WTC11 (cell line): ENCODE measurements at places on chromosomes 2 and 18.

DNA sequence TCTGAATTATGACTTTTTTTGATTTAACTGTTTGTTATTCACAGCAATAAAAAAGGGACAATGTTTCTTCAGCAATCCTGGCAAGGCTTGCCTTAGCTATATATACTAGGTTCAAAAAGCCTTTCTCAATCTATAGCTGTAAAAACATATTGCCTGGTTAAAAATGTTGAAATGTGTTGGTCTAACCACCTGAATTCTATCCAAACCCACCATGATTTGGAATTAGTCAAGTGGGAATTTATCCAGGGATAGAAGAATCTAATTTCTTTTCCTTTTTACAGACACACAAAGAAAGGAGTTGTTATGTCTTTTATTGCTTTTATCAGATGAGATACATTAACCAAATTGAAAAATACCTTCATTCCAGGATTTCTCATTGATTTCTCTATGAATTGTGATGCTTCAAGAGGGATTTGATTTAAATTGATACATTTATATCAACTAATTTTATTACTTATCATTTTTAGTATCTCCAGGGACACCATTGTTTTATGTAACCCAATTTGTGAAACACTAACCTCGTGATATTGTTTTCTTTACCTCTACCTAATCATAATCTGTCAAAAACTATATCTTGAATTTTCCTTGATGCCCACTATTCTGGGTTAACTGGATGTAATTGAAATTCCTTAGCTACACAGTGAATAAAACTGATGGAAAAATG, 88.1 kb downstream of the LRP1B start:
- no peak for DNase-seq

DNA sequence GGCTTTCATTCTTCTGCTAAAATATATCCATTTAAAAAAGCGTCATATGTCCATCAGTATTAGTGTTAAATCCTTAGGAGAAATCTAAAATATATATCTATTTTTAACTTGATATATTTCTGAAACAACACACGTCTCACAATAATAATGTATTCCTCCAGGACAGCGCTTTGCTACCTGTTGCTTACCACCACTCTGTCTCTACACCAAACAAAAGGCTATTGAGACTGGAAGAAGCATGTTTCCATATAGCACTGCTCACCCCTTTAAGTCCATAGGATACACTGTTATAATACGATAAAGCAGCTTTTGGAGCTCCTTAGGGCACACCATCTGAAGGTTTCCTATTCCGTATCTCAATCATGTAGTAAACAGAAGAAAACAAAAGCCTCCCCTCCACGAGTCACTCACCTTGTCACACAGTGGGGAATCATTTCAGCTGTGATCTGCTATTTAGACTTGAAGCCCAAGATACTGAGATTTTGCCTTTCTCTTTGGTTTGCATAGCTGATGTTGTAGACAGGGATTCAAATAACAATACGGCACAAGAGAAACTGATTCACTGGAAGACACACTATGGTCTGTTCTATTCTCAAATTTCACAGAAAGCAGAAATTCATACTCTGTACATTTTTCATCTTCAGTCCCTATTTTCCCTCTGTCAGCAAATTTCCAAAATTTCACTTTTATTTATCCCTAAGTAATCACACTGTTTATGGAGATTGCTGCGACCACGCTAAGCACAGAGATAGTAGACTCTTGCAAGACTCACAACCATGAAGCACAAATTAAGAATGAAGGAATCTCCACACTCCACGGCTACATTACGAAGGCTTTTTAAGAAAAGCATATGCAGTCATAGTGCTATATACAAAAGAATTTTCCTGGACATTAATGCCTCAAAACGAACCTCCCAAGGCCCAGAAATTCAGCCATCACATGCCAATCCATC, 187.1 kb downstream of the TCF4 start:
- DNase-seq: no peak

DNA sequence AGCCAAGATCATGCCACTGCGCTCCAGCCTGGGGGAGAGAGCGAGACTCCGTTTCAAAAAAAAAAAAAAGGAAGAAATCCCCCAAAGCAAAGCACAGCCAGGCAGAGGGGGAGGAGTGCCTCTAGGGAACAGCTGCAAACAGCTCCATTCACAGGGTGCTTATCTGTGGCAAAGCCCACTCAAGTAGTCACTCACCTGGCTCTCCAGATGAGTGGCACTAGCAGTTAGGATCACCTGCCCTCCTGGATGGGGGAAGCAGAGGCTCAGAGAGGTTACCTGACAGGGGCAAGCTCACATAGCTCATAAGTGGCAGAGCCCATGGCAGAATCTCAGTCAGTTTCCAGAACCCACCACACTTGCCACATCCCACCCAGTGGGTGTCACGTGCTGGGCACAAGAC, 30.3 kb downstream of the TFCP2L1 start:
- no peak for DNase-seq

DNA sequence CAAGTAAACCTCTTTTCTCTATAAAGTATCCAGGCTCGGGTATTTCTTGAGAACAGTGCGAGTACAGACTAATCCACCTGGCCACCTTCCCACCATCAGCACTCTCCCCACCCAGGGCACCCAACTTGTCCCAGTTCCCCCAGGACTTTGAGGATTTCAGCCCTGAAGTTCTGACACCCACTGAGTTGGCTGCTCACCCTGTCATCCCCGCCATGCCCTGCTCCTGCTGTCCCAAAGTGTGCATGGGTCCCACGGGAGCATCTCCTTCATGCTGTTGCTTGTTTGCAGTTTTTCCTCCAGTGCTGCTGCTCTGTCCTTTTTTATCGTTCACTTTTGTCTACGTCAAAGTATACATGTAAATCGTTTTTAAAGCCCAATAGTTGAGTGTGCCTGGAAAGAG, 273.9 kb downstream of the PHLPP1 start:
- DNase-seq: no peak

DNA sequence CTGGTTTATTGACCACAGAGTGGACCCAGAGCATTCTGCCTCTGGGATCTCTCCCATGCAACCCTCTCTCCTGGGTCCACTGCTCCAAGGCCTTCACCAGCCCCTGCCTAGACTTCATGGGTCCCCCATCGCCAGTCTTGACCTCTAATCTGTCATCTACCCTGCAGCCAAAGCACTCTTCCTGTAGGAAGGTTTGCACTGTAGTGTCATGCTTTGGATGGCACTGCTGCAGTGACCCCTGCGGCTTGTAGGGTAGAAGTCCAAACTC, 41.7 kb downstream of the MYO7B start:
- DNase-seq: no peak

GRCh38 chr18:13511961-13512577, 214.3 kb downstream of the FAM210A start:
- DNase-seq: no peak

DNA sequence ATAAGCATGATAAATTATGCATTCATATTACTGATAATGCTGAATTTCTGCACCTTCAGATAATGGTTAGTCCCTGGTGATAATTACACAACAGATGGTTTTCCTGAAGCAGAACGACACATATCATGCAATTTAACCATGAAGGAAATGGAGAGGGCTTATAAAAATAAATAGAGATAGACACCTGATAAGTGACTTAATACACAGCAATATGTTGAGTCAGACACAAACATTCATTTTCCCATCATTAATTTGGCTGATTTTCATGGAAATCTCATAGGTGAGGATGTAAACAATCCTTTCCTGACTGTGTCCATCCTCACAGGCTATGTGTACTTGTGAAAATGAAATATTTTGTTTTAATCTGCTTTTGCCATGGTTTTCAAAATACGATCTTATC, 36.9 kb upstream of the DSEL start:
- DNase-seq: no peak

DNA sequence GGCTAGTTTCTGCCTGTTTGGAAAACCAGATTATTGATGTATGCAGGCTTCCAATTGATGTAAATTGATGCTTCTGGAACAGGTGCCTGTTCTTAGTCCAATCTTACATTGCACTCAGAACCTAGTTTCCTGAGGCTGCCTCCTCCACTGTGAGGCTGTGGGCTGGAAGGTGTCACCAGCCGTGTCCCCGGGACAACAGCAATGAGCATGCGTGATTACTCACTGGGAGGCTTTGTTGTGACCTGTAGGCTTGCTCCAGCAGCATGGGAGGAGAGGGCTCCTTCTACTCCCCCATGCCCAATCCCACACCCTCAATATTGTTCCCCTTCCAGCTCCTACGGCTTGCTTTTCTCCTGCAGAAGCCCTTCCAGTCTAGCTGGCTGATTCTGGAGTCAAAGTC, 11.1 kb downstream of the RSAD2 start:
- no peak for DNase-seq

GRCh38 chr2:236903978-236904377, 181.7 kb upstream of the COPS8 start:
- no peak for DNase-seq

DNA sequence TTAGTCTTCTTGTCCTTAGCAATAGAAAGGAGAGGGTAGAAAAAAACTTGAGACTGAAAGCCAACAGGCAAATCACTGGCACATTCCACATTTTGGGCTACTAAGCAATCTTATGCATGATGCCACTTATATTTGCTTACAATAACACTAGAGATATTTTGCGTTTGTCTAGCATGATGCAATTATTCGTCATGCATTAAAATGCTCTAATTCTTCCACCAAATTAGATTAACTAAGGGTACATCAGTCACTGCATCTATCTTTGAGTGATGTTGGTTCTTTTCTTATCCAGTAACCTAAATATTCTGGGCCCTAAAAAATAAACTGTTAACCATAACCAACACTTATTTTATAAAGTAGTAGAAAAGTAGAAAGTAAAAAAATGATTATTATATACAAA, 1311.7 kb upstream of the CDH2 start:
- DNase-seq: no peak

- DNase-seq: no peak
These were observed 13.7 kb downstream of the GATA6 start for GRCh38 chr18:22182884-22183697.

GRCh38 chr2:65128297-65129190, 1.4 kb downstream of the RAB1A start:
- no peak for DNase-seq

DNA sequence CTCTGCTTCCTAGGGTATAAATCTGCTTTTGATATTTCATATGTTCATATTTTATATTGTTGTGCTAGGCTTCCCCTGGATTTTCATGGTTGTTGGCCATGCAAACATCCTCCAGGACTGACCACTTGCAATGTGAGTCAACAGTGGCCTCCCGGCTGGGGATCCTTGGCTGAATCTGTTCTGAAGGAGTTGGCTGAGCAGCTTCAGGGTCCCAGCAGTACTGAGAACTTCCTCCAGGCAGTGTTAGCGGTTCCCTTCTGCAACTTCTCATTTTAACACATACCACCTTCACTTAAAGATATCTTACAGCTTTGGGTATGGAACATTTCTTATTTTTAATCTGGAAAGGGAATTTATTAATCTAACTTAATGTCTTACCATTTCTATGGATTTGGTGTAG, 122.1 kb downstream of the DTNB start:
- no peak for DNase-seq

DNA sequence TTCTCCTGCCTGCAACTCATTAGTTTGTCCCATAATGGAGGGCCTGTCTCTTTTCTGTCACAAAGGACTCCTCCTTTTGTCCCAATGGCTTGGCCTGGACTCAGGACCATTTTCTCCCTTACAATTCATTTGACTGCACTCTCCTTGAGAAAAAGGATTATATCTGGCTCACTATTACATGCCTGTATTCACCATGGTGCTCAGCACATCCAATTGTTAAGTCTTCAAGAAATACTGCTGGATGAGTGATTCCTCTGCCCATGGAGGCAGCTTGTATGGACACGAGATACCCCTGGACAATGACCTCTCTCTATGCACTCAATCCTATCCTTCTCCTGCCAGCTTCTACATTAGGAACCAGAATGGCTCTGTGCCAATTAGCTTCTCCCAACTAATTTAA, 47.0 kb downstream of the CHST9 start:
- DNase-seq: no peak

GRCh38 chr2:102417946-102418345, 5.0 kb upstream of the IL18RAP start:
- DNase-seq: no peak

DNA sequence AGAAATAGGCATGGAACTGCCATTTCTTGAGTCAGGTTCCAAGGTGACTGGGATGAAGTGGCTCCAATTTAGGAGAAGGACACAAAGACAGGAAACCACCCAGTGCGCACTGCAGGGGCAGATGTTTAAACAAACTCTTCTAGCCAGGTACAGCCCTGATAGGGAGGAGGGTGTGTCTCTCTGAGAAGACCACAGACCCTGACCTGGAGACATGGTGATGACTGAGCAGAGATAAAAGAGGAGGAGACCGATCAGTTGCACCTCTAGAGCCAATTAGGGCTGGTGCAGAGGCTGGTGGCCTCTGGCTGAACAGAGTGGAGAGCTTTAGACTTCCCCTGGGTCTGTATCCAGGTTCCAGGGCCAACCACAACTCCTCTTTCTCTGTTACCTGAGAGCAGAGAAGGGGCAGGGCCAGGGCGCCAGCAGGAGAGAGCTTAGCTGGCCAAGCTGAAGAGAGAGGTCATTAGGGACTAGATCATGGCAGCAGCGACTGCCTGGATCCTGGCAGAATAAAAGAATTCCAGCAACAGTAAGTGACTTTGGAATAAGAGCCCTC, 5.4 kb upstream of the SPOPL start:
- no peak for DNase-seq

- DNase-seq: peak; percentile 5
These were observed 56.1 kb downstream of the CIB4 start for GRCh38 chr2:26585100-26585499.

GRCh38 chr18:64695851-64696553, 547.1 kb upstream of the LINC00305 start:
- DNase-seq: no peak

DNA sequence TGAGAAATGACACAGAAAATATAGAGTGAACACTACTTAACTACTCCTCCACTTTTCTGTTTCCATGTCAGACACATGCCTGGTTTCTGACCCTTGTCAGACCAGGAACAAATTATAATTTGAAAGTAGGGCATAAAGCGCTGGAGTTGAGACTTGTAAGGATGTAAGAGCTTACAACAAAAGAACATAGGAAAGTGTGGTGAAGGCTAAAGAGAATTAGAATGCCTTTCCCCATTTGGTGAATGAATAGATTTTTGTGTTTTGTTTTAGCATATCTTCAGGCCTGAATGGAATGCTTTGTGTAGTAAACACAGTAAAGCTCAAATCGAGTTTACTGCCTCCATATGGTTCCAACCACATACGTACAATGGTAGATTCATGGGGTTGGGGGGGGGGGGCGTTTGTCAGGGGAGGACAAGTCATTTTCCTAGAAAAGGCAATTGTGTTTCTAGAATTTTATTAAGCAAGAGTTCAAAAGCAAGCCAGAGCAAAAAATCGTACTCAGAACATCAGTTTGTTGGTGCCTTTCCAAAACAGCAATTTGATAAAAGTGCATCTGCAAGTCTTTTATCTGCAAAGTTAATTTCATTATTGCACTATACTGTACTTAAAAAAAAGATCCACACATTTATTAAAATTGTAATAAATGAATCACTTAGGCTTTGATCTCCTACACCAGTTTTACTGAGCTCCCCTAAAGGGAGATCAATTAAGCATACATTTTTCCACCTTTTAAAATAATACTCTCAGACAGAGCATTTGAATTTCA, 30.9 kb downstream of the NRXN1 start:
- no peak for DNase-seq

- no peak for DNase-seq
These were observed 940.5 kb upstream of the DDX18 start for GRCh38 chr2:116874021-116874420.

GRCh38 chr2:42859791-42860190, 67.4 kb upstream of the HAAO start:
- no peak for DNase-seq
